Occipital lobe (tissue), 3 donors: ENCODE measurements at places on chromosomes 6 and 20. TPM values are rescaled to one million over a fixed set of nuclear protein-coding genes. Genes with fewer than 3 reads are reported as not detected.

- peak; percentile 31 for DNase-seq
These were observed 78.3 kb downstream of the BTBD3 start for GRCh38 chr20:11995805-11996567.

GRCh38 chr20:41956338-41957074 lies 338.3 kb upstream of the CHD6 start:
- no peak for DNase-seq

GRCh38 chr6:32075781-32076180 lies 33.4 kb downstream of the TNXB start:
- DNase-seq: no peak

DNA sequence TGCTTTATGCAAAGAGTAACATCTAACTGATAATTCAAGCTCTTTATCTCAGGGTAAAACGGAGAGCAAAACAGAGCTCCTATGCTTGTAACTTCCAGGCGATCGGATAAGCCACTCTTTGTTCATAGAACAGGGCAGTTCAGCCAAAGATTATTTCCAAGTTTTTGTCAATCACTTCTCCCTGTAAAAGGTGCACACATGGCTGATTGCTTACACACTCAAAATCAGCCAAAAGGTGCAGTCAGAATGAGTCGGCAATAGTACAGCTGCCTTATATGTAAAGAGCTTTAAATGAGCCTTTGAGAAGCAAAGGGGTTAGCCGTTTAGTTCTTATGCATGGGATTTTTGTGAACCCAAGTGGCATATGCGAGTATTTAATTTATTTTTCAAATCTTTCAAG lies 449.6 kb upstream of the POU3F2 start:
- DNase-seq: no peak

Gene BMP2
- total RNA-seq: 5.3 TPM

DNA sequence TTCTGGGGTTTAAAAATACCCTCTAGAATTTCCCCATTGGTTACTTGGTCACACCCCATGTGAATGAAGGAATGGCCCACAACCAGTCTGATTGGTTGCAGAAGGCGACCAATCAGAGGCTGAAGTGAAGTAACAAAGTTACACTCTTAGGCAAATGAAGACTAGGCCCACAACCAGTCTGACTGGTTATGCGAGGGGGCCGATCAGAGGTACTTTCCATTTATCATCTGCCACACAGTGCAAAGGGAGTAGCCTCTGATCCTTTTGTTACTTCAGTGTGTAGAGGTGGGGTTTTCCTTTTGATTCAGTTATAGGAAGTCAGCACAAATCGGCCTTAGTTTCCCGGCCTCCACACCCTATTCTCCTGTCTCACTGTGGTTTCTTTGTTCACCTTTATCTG lies 61.2 kb upstream of the SGK1 start:
- DNase-seq: no peak

DNA sequence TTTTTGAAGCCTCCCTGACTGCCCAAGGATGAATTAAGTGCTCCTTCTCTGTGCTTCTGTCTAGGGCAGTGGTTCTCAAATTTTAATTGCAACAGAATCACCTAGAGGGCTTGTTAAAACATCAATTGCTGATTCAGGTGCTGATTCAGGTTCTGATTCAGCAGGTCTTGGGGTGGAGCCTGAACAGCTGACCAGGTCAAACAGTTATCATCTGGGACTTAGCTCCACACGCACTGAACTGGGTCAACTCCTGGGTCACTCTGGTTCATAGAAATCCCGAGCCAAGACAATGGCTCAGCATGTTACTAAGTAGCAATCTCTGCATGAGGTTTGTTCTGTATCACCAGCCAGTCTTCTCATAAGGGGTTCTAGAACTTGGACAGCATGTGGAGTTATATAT lies 192.3 kb downstream of the GJA1 start:
- DNase-seq: no peak

- DNase-seq: no peak
These were observed 1099.1 kb upstream of the ADGRB3 start for GRCh38 chr6:67535946-67536345.

Gene RPL10A
- total RNA-seq: 1,537 TPM

DNA sequence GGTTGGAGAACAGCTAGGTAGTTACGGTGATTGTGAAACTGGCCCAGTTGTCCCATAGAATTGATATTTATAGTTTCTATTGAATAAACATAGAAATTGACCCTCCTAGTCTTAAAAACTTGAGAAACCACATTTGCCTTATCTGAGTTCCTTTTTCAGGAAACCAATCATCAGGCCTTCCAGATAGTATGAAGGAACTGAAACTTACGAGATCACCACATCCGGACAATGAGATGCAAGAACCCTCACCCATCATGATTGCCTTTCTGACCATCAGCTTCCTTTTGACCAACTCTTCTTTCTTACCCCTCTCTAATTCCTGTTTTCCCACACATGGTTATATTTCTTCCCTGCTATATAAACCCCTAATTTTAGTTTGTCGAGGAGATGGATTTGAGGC lies 21.8 kb downstream of the SLC35F1 start:
- DNase-seq: no peak

Gene RRAGD
- 99.2 TPM for total RNA-seq

GRCh38 chr6:113491376-113491775 lies 365.8 kb upstream of the MARCKS start:
- no peak for DNase-seq

DNA sequence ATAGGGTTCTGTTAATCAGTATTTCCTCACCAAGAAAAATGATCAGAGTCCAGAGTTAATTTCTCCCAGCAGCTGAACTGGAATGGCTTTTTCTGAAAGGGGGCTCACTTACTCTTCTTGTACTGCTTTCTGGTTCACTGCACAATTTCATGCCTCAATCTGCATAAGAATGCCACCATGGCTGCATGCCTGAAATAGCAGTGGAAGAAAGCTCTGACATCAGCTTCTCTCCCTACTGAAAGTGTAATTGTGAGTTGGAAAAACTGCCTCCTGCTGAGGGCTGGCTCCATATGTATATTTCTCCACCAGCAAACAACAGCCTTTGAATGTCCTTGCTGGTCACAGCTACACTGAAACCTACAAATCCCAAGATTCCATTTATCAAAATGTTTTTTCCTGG lies 1027.2 kb upstream of the GJE1 start:
- DNase-seq: no peak

Gene NCOA3
- 53.2 TPM for total RNA-seq

DNA sequence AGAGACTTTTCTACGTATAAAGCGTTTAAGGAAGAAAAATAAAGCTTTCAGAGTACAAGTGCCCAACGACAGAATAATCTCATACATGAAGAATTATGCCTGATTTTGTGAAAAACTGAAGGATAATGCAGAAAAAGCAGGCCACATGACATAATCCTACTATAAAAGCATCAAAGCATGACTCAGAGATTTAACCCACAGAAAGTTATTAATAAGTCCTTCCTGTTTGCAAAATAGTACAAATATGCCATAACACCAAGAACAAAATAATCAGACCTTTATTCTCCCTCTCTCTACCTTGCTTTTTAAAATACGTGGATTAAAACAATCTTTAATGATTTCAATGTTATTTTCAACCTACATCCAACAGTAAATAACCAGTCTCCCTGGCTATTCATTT lies 118.6 kb upstream of the BCLAF1 start:
- no peak for DNase-seq

Gene RSPH4A
- total RNA-seq: 2.7 TPM

GRCh38 chr6:73679009-73679408 lies 17.0 kb upstream of the CD109 start:
- DNase-seq: no peak

Gene ELOVL2
- total RNA-seq: 52.7 TPM

Gene CDSN
- total RNA-seq: not detected

- no peak for DNase-seq
These were observed 69.6 kb downstream of the HFE start for GRCh38 chr6:26156850-26157250.

DNA sequence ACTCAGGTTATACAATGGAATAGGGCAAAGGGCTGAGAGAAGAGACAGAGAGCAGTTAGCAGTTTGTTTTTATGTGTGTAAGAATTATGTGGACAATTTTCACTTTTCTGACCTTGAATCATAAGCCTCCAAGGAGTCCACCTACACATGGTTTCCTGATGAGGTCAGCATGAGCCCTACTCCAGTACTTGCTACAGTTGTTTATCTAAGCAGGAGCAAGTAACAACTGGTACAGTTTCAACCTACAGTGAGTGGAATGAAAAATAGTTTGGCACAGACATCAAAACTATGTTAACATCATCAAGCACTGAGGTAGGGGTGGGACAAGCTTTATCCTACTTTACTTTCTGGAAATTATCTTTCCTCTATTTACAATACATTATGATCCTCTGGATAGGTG lies 426.7 kb upstream of the ID4 start:
- DNase-seq: no peak

DNA sequence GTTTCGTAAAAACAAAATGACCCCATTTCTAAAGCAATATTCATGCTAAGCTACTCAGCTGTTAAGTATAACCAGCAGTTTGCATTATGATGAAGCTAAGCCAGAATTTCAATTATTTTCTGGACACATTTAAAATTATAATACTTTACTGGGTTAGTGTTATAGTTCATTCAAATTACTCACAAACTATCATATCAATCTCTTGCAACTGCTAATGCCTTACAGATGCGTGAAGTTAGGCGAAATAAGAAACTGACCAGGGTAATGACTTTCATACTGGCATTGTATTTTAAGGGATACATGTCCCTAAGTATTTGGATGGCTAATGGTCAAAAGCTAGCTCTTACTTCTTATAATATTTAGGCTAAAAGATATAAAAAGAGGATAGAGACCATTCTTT lies 249.6 kb downstream of the TSHZ2 start:
- DNase-seq: no peak

DNA sequence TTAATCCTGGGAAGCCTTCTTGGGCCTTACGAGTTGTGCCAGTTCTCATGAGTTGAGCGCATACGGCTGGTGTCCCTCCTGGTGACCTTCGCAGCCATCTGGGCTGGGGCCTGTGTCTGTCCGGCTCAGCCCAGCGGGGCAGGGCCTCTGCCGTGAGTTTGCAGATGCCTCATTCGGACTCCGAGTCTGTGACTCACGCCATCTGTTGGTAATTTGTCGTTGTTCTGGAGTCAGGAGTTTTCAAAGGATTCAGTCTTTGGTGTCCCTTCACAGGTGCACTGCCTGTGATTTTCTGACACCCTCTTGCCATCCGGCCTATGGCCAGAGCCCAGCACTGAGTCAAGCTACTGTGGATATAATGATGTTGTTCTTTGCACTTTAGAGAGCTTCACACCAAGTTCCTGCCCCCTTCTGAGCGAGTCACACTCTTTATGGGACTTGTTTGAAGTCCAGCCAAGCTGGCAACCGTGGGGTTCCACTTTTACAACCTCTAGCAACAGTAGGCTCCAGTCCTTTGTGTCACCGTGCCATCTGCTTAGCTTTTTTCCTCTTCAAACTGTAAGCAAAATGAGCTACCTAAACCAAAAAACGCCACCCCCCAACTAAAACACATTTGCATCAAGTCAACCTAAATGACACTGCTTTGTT lies 175.6 kb downstream of the AIG1 start:
- peak; percentile 4 for DNase-seq

- DNase-seq: no peak
These were observed 85.2 kb downstream of the MBOAT1 start for GRCh38 chr6:20126789-20127653.

Gene WFDC5
- not detected for total RNA-seq

DNA sequence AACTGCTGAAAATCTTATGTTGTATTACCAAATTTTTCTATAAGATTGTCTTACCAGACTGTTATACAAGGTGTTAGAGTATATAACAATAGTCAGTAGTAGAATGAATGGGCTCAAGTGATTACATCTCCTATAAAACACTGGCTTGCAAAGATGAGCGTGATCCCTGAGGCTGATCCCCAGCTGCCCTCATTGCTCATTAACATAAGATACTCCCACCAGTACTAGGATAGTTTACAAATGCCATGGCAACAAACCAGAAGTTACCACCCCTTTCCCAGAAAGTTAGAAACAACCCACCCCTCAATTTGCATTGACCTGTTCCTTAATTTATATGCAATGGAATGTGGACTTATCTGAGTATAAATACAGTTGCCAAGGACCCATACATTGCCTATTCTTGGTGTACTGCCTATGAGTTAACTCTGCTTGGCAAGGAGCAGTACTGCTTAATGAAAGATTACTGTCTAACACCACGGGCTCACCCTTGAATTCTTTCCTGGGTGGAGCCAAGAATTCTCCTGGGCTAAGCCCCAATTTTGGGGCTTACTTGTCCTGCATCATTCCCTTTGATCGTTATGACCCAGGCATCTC lies 252.8 kb upstream of the CHD6 start:
- DNase-seq: no peak

DNA sequence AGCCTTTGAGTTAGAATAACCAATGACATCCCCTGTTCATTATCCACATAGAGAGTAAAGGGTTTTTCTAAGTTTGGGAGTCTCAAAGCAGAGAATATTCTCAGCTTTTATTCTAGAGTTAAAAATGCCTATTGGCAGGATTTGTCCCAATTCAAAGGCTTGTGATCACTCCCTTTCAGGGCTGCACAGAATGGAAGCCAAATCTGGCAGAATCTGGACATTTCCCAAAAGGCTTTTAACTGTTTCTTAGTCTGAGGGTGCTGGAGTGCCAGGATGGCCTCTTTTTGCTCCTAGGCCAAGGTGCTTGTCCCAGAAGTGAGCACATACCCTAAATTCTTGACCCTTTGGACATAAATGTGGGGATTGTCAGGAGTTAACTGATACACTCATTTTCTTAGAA lies 556.6 kb downstream of the DOK5 start:
- no peak for DNase-seq

DNA sequence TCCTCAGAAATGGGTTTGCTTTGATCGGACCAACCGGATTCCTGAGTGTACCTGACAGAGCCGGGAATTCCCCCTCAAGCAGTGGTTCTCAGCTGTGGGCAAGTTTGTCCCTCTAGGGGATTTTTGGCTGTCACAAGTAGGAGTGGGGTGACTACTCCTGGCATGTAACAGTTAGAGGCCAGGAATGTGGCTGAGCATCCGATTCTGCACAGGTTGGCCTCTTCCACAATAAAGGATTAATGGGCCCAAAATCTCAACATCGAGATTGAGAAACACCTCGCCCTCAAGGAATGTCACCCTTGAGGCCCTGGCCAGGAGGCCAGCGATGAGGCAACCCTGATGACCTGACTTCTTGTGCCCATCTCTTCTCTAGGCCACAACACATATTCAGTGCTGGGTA lies 7.9 kb downstream of the AGPAT4 start:
- DNase-seq: no peak

Gene TMEM242
- 11.1 TPM for total RNA-seq

Gene C20orf141
- total RNA-seq: not detected
